Activated T-cell treated with anti-CD3 and anti-CD28 coated beads for 4 hours (primary cell): ENCODE measurements at places on chromosomes 13 and 19.

GRCh38 chr19:39670998-39671397 lies 15.3 kb downstream of the LGALS16 start:
- DNase-seq = no peak

GRCh38 chr13:30690282-30691188 lies 44.8 kb upstream of the ALOX5AP start:
- no peak for DNase-seq

GRCh38 chr19:11539495-11540365 lies 1.1 kb downstream of the CNN1 start:
- DNase-seq = no peak

DNA sequence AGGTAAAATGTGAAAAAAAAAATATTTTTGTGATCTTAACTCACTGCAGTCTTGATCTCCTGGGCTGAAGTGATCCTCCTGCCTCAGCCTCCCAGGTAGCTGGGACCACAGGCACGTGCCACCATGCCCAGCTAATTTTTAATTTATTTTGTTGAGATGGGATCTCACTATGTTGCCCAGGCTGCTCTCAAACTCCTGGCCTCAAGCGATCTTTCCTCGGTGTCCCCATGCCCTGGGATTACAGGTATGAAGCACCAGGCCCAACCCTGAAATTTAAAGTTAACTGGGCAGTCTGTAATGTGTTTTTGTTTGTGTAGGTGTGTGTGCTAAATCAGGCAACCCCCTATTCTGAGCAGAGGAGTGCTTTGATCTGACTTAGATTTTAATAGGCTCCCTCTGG lies 3.4 kb upstream of the C5AR1 start:
- DNase-seq = no peak

GRCh38 chr13:98048265-98048664 lies 94.6 kb upstream of the FARP1 start:
- DNase-seq = no peak

GRCh38 chr13:63129995-63130394 lies 1714.3 kb upstream of the PCDH20 start:
- DNase-seq = no peak

DNA sequence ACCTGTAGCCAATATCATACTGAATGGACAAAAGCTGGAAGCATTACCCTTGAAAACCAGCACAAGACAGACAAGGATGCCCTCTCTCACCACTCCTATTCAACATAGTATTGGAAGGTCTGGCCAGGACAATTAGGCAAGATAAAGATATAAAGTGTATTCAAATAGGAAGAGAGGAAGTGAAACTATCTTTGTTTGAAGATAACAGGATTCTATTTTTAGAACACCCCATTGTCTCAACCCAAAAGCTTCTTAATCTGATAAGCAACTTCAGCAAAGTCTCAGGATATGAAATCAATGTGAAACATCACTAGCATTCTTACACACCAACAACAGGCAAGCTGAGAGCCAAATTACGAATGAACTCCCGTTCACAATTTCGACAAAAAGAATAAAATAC lies 17.8 kb upstream of the CCNA1 start:
- DNase-seq = no peak

DNA sequence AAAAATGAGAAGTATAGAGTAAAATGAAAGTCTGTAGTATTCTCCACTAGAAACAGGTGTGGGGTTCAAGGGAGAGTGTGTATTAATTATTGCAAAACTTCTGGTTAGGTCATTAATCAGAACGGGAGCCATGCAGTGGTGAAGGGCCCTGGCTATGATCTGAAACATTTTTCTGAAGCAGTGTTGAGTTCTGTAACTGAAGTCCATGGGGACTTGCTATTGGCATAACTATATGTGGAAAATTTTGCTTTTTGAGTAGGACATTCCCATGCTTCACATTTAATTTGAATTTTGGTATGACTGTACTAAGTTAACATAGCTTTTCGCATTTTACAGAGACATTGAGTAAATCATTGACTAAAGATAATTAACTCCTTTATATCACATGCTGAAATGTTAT lies 67.5 kb downstream of the LRCH1 start:
- DNase-seq = no peak
